ENCODE measurements at places on chromosomes 5 and 9. TPM values are rescaled to one million over a fixed set of nuclear protein-coding genes. Genes with fewer than 3 reads are reported as not detected.

DEPDC1B gene
- 1.9 TPM for total RNA-seq

DNA sequence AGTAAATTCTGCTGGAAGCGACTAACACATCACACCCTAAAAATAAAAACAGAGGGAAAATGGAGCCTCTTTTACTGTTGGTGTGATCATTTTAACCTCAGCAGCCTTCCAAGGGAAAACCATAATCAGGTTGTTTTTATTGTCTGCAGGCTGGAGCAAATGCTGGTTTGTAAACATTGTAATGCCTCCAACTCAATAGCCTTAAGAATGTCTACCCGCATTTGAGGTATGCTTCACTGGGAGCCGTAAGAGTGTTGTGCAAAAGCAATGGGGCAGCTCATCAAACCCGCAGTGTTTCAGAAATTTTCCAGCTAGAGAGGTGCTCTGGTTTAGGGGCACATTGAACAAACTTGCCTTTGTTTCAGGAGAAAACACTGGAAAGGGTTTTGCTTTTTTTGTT, 17.0 kb downstream of the NIM1K start:
- H3K4me1 ChIP-seq = no peaks in the 10 kb centered on the region
- no peak overlapping the region for H3K4me3 ChIP-seq
- no peaks in the 10 kb centered on the region for H3K36me3 ChIP-seq

GRCh38 chr9:98172604-98173003, 19.8 kb downstream of the CORO2A start:
- no peaks in the 10 kb centered on the region for H3K36me3 ChIP-seq
- H3K4me1 ChIP-seq = no peaks in the 10 kb centered on the region
- no peaks in the 10 kb centered on the region for H3K27me3 ChIP-seq
- H3K27ac ChIP-seq = no peak overlapping the region

HDAC3 gene
- 51.0 TPM for total RNA-seq

CACFD1 gene
- total RNA-seq = 36.7 TPM

DNA sequence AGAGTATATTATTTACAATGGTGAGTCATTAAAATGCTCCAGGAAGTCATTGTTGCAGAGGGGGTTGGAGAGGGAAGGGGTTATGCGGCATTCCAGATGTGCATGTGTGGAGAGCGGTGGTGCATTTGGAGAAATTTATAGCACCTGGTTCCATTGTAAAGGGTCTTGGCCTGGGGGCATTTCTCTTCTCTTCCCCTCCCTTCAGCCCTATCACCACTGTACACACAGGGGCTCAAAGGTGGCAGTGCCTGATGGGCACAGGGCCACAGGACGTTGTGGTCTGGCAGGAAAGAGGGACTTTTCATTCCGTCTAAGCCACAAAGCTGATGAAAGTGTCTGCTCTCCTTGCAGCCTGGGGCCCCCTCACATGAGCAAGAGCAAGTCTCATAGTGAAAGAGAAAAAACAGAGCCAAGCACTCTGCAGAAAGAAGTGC, 442.4 kb upstream of the ZNF462 start:
- no peaks in the 10 kb centered on the region for H3K27me3 ChIP-seq
- DNase-seq = no peak
- no peaks in the 10 kb centered on the region for H3K4me1 ChIP-seq
- no peak overlapping the region for H3K4me3 ChIP-seq
- H3K36me3 ChIP-seq = no peaks in the 10 kb centered on the region

SLIT3 gene
- 28.4 TPM for total RNA-seq

- H3K27ac ChIP-seq = no peak overlapping the region
- no peaks in the 10 kb centered on the region for H3K27me3 ChIP-seq
- H3K4me1 ChIP-seq = no peaks in the 10 kb centered on the region
- peak; percentile 29 for DNase-seq
Observed at GRCh38 chr9:90987566-90987965, 185.9 kb downstream of the SYK start.

DNA sequence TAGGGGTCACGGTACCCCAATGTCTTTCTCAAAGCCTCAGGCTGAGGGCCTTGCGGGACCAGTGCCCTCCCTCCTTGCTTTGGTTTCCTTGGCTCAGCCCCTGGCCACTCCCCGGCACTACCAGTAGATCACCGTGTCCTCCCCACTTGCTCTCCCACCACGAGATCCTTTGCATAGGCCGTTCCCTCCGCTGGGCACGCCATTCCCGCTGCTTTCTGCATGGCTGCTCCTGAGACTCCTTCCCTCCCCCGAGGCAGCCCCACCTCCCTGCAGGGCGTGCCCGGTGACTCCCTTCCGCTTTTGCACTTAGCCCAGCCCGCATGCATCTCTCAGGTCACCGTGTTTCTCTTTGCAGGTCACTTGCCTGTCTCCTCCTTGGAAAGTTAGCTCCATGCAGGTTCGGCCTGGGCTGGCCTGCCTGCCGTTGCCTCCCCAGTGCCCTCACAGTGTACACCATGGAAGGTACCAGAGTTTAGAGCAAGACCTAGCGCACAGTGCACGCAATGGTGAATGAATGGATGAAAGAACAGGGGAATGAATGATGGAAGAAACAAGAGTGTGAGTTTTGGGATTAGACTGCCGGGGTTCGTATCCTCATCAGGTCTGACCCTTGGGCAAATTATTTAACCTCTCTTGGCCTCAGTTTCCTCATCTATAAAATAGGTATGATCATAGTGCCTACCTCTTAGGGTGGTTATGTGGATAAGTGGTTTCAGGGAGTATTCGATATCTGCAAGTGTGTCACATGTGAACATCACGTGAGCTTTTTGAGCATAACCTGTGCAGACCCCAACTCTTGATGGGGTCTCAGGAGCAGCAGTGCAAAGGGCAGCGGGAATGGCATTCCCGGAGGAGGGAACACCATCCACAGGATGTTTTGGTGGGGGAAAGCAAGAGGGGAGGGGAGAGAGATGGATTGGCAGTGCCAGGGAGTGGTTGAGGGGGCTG, 214.3 kb downstream of the C9orf50 start:
- H3K27me3 ChIP-seq = no peaks in the 10 kb centered on the region
- peak; percentile 78 for DNase-seq
- no peak overlapping the region for H3K4me3 ChIP-seq

GRM6 gene
- total RNA-seq = not detected

- no peak overlapping the region for H3K4me3 ChIP-seq
- H3K4me1 ChIP-seq = peaks cover 31% of the 10 kb centered on the region
- H3K36me3 ChIP-seq = no peaks in the 10 kb centered on the region
- H3K27me3 ChIP-seq = no peaks in the 10 kb centered on the region
Observed at GRCh38 chr9:109886617-109887016, 106.6 kb downstream of the PALM2AKAP2 start.

RNF183 gene
- total RNA-seq = not detected

GRCh38 chr5:37319037-37319782, 51.7 kb downstream of the NUP155 start:
- no peak overlapping the region for H3K4me3 ChIP-seq
- H3K27ac ChIP-seq = no peak overlapping the region
- peaks cover 19% of the 10 kb centered on the region for H3K36me3 ChIP-seq
- no peaks in the 10 kb centered on the region for H3K4me1 ChIP-seq
- H3K27me3 ChIP-seq = no peaks in the 10 kb centered on the region

GRCh38 chr9:8783941-8784340, 984.4 kb upstream of the DMAC1 start:
- no peaks in the 10 kb centered on the region for H3K36me3 ChIP-seq
- no peak overlapping the region for H3K27ac ChIP-seq
- H3K4me1 ChIP-seq = peaks cover 5% of the 10 kb centered on the region

GRCh38 chr5:167731951-167732350, 559.5 kb upstream of the WWC1 start:
- peak overlapping the region; percentile 64 for H3K27ac ChIP-seq
- no peak for DNase-seq
- peaks cover 15% of the 10 kb centered on the region for H3K4me1 ChIP-seq
- no peaks in the 10 kb centered on the region for H3K27me3 ChIP-seq

- H3K4me1 ChIP-seq = no peaks in the 10 kb centered on the region
- H3K4me3 ChIP-seq = no peak overlapping the region
- no peak overlapping the region for H3K27ac ChIP-seq
- H3K36me3 ChIP-seq = no peaks in the 10 kb centered on the region
Observed at GRCh38 chr5:172521338-172521932, 67.1 kb upstream of the SH3PXD2B start.

- no peak for DNase-seq
- no peaks in the 10 kb centered on the region for H3K4me1 ChIP-seq
- no peak overlapping the region for H3K27ac ChIP-seq
- H3K27me3 ChIP-seq = no peaks in the 10 kb centered on the region
Observed at GRCh38 chr9:118618849-118619248, 750.4 kb downstream of the BRINP1 start.

- no peaks in the 10 kb centered on the region for H3K27me3 ChIP-seq
- no peak for DNase-seq
- H3K36me3 ChIP-seq = no peaks in the 10 kb centered on the region
- H3K4me3 ChIP-seq = no peak overlapping the region
- peaks cover 6% of the 10 kb centered on the region for H3K4me1 ChIP-seq
- H3K27ac ChIP-seq = no peak overlapping the region
Observed at GRCh38 chr5:175460126-175460525, 16.1 kb upstream of the DRD1 start.

GRCh38 chr9:76818271-76818670, 54.0 kb downstream of the PCA3 start:
- H3K36me3 ChIP-seq = no peaks in the 10 kb centered on the region
- no peaks in the 10 kb centered on the region for H3K27me3 ChIP-seq
- H3K4me3 ChIP-seq = no peak overlapping the region
- peaks cover 6% of the 10 kb centered on the region for H3K4me1 ChIP-seq
- H3K27ac ChIP-seq = no peak overlapping the region

- no peaks in the 10 kb centered on the region for H3K27me3 ChIP-seq
- H3K36me3 ChIP-seq = no peaks in the 10 kb centered on the region
- no peak for DNase-seq
- H3K4me1 ChIP-seq = no peaks in the 10 kb centered on the region
- no peak overlapping the region for H3K27ac ChIP-seq
Observed at GRCh38 chr9:83024506-83025125, 38.3 kb downstream of the RASEF start.

SLCO6A1 gene
- total RNA-seq = not detected

- H3K36me3 ChIP-seq = no peaks in the 10 kb centered on the region
- H3K27me3 ChIP-seq = no peaks in the 10 kb centered on the region
- H3K4me3 ChIP-seq = no peak overlapping the region
- no peak for DNase-seq
- no peak overlapping the region for H3K27ac ChIP-seq
- H3K4me1 ChIP-seq = peaks cover 30% of the 10 kb centered on the region
Observed at GRCh38 chr9:81560851-81561732, 128.3 kb downstream of the TLE1 start.

FAM200C gene
- 6.9 TPM for total RNA-seq

ALDH1B1 gene
- 33.9 TPM for total RNA-seq

- no peaks in the 10 kb centered on the region for H3K36me3 ChIP-seq
- H3K4me1 ChIP-seq = no peaks in the 10 kb centered on the region
- H3K27ac ChIP-seq = peak overlapping the region; percentile 96
- peak; percentile 69 for DNase-seq
- H3K27me3 ChIP-seq = no peaks in the 10 kb centered on the region
Observed at GRCh38 chr9:95316794-95317118, 753 bp downstream of the FANCC start.

DNA sequence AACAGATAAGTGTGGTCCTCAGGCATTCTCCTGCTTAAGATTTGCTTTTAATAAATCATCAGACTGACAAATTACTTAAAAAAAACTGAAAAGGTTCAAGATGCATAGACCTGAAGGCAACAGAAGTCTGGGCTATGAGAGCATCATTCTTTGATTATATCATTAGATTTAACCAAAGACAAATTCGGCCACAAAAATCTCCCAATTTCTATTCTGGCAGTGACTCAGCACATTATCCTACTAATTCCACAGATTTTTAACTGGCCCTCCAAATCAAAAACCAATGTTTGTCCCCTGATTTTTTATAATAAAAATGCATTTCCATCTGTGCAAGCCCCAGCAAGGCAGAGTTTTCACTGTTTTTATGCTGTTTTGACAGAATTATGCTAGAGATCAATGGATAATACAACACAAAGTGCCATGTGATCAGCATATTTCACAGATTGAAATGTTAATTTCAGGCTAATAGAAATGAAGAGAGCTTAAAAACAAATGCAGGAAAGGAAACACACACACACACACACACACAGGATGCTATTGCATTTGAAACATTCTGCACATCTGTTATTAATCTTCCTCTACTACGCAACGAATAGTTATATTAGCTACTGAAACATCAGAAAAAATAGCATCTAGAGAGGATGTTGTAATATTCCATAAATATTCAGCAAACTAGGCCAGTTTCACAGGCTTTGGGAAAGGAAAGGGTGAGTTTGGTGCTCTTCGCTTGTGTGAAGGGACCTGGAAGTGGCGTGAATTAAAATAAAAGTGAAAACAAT, 177.6 kb upstream of the ST8SIA4 start:
- no peak overlapping the region for H3K27ac ChIP-seq
- H3K4me3 ChIP-seq = no peak overlapping the region
- H3K27me3 ChIP-seq = no peaks in the 10 kb centered on the region
- no peak for DNase-seq
- no peaks in the 10 kb centered on the region for H3K4me1 ChIP-seq

PGM5 gene
- 23.2 TPM for total RNA-seq

GRCh38 chr9:125970340-125970739, 223.2 kb downstream of the PBX3 start:
- no peak for DNase-seq
- no peak overlapping the region for H3K4me3 ChIP-seq
- no peaks in the 10 kb centered on the region for H3K4me1 ChIP-seq
- H3K36me3 ChIP-seq = no peaks in the 10 kb centered on the region
- no peaks in the 10 kb centered on the region for H3K27me3 ChIP-seq

DNA sequence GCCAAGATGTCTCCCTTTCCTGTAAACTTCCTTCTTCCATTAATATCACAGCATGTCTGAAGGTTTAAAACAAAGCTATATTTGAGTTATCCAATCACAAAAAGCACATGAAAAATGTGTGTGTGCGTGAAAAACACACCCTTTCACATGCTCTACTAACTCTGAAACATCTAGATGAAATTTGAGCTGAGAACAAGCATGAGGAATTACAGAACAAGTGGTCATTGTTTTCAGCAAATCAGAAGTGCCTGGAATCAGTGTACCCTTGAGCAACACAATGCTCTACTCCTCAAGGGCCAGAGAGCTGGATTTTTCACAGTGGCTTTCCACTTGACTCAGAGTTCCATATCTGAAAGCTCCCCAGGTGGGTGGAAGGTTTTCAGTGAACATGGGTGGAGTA, 255.9 kb downstream of the PSAT1 start:
- no peaks in the 10 kb centered on the region for H3K36me3 ChIP-seq
- no peaks in the 10 kb centered on the region for H3K27me3 ChIP-seq
- DNase-seq = peak; percentile 5
- H3K4me1 ChIP-seq = peaks cover 10% of the 10 kb centered on the region
- H3K27ac ChIP-seq = no peak overlapping the region

GRCh38 chr5:143896966-143897365, 85.0 kb downstream of the HMHB1 start:
- no peaks in the 10 kb centered on the region for H3K36me3 ChIP-seq
- no peak for DNase-seq
- no peak overlapping the region for H3K4me3 ChIP-seq
- no peaks in the 10 kb centered on the region for H3K27me3 ChIP-seq
